ENCODE measurements at places on chromosomes 16 and 17.

DNA sequence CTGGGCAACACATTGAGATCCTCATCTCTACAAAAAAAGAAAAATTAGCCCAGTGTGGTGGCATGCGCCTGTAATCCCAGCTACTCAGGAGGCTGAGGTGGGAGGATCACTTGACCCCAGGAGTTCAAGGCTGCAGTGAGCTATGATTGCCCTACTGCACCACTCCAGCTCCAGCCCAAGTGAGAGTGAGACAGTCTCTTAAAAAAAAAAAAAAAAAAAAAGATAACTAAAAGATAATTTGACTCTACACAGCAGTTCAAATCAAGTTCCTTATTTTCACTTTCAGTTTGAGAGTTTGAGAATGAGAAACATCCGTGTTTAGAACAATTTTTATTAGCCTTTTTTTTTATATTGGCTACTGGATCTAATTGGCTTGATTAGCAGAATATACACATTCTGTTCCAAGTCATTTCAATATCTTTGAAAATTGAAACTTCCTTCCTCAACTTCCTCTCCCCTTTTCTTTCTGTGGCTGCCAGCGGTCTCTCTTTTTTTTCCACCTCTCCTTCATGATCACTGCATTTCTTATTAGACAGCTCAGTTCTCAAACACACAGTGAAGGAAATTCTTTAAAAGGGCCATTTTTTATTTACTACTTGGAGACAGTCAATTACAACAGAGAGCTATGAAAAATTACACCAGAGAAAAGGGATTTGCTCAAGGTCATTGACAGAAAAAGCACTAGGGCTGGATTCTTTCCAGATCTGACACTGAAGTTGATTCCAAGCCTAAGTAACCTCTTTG, 4.5 kb upstream of the ACSF2 start:
- DNase-seq: no peak

DNA sequence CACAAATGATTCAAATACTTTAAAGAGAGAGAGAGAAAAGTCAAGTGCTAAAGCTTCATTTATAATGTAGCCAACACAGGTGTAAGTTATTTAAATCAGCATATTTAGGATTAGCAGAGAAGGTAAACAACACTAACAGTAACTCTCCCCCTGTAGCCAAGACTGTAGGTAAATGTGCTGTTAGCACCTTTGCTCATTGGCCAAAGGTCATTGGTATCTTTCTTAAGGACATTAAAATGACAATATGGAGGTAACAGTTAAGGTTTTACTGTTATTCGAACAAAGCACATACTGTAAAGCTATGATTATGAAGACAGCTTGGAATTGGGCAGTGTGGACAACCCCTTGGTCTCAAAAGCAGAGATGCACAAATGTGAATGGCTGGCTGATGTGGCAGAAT, 28.7 kb downstream of the LITAFD start:
- DNase-seq: no peak

- no peak for DNase-seq
These were observed 41.1 kb downstream of the NTN1 start for GRCh38 chr17:9062399-9062902.

DNA sequence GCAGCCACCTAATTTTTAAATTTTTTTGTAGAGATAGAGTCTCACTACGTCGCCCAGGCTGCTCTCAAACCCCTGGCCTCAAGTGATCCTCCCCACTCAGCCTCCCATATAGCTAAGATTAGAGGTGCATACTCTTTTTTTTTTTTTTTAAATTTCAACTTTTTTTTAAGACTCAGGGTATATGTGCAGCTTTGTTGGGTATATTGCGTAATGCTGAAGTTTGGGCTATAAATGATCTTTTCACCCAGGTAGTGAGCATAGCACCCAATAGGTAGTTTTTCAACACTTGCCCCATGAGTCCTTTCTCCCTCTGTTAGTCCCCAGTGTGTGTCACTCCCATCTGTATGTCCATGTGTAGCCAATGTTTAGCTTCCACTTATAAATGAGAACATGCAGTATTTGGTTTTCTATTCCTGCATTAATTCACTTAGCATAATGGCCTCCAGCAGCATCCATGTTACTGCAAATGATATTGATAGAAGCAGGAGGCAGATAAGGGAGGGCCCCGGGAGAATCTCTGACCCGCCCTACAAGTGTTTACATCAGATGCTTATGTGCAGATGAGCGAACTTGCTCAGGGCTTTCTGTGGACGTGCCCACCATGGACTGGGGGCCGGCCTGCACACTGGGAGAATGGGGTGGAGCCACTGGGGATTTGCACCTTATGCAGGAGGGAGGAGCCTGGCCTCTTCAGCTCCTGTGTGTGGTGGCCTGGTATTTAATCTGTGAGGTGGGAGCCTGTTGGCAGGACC, 110.3 kb upstream of the ZKSCAN2 start:
- DNase-seq: no peak

- peak; percentile 75 for DNase-seq
These were observed 42.1 kb downstream of the TBC1D16 start for GRCh38 chr17:79993390-79994227.

GRCh38 chr17:42241871-42242270, 34.3 kb downstream of the STAT5B start:
- DNase-seq: no peak

DNA sequence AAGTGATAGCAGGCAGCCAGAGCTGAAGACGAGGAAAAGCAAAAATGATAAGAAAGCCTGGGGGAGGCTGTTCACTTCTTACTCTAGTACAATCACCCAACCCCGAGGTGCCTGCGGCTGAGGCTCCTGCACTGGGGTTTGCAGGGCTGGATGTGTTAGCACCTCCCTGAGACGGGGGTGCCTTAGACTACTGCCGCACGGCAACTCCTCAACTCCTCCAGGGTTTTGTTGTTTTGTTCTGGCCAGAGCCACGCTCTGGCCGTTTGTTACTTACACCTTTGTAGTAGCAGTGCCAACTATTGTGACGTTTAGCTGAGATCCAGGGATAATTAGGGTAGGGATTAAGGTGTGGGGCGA, 51.5 kb downstream of the LDHD start:
- DNase-seq: peak; percentile 24

DNA sequence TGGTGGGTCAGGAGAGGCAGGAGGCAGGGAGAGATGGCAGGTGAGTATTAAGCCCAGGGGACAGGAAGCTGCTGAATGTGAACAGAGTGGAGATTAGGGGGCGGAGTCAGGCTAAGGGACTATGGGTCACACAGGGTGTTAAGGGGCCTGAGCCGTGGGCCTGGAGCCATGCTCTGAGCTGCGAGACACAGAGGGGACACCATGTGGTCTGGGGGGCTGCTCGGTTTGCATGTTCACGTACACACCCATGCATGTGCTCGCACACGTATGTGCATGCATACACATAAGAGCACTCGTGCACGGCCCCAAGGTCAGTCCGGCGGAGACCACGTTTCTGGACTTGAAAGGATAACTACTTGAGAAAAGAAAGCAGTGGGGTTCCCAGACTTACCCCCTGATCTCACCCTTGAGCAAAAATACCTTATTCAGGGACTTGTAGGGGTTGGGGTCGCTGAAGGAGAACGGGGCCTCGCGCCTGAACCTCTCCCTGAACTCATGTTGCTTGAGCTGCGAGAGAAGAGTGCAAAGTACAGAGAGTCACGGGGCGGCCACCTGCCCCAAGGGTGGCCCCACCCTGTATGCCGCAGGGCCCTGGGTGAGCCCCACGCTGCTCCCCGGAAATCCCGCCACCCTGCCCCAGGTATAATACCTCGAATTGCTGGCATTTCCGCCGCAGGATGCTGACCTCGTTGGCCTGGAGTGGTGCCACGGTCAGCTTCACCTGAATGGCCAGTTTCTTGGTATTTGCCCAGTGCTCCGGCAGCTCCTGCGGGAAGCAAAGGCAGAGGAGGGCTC, 50.8 kb downstream of the DNAH17 start:
- no peak for DNase-seq

GRCh38 chr17:27526604-27527002, 70.4 kb downstream of the KSR1 start:
- peak; percentile 62 for DNase-seq
